LHCN-M2 (cell line): ENCODE measurements at places on chromosomes 13 and 19. TPM values are rescaled to one million over a fixed set of nuclear protein-coding genes. Genes with fewer than 3 reads are reported as not detected.

- DNase-seq = no peak
Observed at GRCh38 chr19:5968431-5969373, 9.2 kb downstream of the RANBP3 start.

- no peak for DNase-seq
Observed at GRCh38 chr13:97826421-97827012, 127.0 kb upstream of the IPO5 start.

DNA sequence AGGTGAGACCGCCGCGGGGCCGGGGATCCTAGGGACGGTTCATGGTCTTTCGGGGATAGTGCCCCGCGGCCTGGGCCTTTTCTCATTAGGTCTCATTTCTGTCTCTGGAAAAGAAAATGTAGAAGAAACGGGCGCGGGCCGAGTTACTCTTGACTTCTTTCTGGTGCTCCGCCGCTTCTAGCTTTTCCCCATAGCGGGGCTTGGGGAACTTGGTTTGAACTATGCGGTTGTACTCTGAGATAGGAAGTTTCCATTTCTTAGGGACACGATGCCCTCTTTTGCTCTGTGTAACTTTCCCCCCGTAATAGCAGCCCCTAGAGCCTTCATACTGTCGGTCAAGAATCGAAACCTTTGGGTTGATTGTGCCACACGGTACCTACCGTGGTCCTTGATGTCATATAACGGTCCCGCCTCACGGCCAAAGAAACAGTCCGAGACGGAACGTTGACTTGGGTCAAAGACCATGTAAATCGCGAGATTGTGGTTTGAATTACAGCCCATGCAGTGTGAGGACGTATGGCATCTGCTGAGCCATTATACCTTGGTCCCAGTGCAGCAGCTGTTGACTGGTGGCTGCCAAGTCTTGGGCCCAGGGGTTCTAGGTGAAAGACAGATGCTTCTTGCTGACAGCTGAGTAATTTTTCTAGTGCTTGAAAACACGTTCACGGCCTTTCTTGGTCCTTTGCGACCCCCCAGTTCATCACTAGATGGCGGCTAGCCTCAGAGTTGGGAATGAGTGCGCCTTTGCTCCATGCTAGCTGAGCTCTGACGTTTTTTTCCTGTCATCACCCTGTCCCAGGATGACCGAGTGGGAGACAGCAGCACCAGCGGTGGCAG lies 487 bp downstream of the RPS5 start:
- DNase-seq = peak; percentile 55

The CBY2 gene
- not detected in 2 replicates for total RNA-seq

- DNase-seq = peak; percentile 67
Observed at GRCh38 chr13:75129331-75129730, 352.6 kb downstream of the TBC1D4 start.

GRCh38 chr13:94254737-94255136 lies 224.7 kb downstream of the DCT start:
- DNase-seq = no peak

DNA sequence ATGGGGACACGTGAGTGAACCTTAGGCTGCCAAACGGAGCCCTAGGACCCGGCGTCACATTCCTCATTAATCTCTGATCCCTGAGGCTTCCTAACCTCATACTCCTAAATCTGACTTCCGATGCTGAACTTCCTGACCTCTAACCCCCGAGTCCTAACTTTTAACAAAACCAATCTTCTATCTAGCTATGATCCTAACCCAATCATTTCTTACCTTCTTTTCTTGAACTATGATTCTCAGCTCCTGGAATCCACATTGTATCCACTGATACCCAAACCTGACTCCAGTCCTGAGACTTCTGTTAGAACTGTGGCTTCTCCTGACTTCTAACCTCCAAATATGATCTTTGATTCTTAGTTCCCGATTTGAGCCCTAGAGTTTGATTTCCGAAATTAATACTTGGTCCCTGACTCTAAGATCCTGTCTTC lies 447 bp downstream of the NFKBIB start:
- no peak for DNase-seq

The GARIN5A gene
- 0.23 and 2.4 TPM in 2 replicates for total RNA-seq

The BTBD2 gene
- total RNA-seq = 69.4 and 76.1 TPM in 2 replicates

The KISS1R gene
- total RNA-seq = not detected in 2 replicates

DNA sequence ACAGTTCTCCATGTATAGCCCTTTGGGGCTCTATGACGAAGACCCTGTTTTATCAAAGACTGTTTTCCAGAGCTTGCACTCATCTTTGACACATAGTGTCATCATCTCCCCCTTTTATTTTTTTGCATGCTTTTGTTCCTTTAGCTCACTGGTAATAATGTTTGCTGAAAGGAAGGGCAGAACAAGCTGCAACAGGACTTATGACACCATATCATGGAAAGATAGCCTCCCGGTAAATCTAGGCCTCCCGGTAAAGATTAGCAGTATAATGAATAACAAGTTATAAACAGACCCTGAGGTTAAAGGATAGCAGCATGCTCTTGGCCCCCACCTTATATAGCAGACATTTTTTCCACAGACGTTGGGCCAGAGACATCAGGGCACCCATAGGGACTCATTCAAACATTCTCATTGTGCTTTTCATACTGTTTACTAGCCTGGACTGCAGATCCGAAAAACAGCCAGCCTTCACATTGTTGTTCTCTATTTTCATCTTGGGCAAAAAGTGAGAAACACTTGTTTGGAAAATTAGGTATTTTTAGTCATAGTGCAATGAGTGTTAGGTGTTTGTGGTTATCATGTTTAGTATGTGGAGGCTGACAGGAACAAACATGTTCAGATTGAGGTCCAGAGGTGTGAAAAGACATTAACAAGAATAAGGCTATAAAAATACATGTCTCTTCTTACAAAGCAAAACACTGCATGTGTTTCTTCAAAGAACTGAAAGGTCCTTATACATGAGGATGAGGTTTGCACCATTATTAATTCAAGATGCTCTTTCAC lies 136.9 kb upstream of the SPRY2 start:
- no peak for DNase-seq

- no peak for DNase-seq
Observed at GRCh38 chr19:8210421-8211101, 1.4 kb downstream of the CERS4 start.

The FOSB gene
- 0.32 and 0.34 TPM in 2 replicates for total RNA-seq

The ATP12A gene
- not detected in 2 replicates for total RNA-seq

The FUT3 gene
- not detected in 2 replicates for total RNA-seq

The TECR gene
- total RNA-seq = 59.6 and 79.7 TPM in 2 replicates

DNA sequence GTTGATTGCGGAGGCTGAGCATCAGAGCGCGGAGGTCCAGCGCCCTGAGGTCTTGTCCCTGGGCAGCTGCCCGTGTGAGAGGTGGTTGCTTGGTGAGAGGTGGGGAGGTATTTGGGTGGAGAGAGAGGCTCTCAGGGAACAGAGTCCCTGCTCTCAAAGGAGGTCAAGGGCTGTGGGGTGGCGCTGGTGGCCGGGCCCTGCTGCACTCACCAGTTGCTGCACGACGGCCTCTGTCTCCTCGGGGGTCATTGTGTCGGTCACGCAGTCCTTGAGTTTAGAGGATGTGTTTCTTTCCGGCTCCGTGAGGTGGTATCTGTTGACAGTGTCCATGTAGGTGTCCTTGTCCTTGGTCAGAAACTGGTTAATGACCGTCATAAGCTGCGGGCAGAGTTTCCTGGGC lies 95.5 kb downstream of the WTIP start:
- no peak for DNase-seq

- DNase-seq = no peak
Observed at GRCh38 chr13:33053397-33054066, 37.3 kb downstream of the KL start.

DNA sequence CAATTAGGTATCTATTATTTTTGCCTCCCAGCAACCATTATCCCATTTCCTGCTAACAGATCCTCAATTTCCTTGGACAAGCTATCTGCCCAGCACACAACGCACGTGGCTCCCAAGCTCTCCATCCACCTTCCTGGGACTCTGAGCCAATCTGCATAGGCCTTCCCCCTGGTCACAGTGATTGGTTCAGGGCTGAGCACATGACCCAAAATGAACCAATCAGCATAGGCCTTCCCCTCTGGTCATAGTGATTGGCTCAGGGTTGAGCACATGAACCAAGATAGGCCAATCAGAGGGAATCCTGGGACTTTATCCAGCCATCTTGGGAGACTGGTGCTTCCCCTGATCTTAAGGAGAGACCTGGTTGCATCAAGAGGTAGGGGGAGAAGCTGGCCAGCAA lies 5.8 kb downstream of the CPAMD8 start:
- DNase-seq = peak; percentile 7

DNA sequence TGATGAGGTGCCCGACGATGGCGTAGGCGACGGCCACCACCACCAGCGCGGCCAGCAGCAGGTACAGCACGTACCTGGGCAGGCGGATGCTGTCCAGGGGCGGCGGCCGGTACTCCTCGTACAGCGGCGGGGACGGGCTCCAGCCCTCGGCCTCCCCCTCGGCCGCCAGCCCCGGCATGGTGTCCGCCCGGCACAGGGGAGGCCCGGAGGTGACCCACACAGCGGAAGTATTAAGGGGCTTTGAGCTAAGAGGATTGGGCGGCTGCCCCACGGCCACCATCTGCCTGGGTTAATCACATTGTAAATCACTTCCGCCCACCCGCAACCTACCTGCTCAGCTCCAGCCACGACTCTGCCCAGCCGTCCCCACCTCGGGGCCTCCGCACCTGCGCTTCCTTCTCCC lies at the start of gene SMIM44:
Gene SMIM44 (minus strand): TSS at position 216 of the 403 bp plus-strand sequence. CDS start 38 bp downstream, at position 178.
- DNase-seq = no peak

The TEX29 gene
- total RNA-seq = not detected in 2 replicates

DNA sequence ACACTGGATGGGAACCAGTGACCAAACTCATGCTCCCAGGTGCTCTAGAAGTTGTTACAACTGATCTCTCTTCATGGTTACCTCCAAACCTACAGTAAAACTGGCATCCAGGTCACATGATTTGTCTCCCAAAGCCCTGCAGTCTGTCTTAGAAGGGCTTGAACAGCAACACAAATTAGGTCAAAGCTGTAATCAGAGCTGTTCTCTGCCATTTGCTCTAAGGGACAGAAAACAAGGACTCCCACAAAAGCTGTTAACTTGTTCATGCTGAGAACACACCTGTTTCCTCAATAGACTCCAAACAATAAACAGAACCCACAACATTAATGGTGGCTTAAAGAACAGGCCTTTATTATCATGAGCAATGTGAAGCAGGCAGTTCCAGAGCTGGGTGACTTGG lies 8.0 kb downstream of the ZNF671 start:
- DNase-seq = no peak

The DOCK9 gene
- 69.2 and 100 TPM in 2 replicates for total RNA-seq

DNA sequence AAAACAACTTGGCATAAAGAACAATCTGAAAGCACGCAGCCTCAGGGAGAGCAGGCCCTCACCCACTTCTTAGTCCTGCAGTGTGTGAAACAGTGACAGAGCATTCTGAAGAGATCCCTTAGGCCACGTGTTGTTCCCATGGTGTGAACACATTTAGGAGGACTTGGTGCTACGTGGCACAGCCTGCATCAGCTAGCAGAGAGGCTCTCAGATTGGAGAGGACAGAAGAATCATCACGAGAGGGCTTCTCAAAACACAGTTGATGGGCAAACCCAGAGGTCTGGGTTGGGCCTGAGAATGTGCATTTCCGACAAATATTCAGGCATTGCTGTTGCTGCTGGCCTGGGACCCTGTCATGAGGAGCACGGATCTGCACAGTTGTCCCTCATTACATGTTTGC lies 26.1 kb upstream of the TFDP1 start:
- DNase-seq = no peak

DNA sequence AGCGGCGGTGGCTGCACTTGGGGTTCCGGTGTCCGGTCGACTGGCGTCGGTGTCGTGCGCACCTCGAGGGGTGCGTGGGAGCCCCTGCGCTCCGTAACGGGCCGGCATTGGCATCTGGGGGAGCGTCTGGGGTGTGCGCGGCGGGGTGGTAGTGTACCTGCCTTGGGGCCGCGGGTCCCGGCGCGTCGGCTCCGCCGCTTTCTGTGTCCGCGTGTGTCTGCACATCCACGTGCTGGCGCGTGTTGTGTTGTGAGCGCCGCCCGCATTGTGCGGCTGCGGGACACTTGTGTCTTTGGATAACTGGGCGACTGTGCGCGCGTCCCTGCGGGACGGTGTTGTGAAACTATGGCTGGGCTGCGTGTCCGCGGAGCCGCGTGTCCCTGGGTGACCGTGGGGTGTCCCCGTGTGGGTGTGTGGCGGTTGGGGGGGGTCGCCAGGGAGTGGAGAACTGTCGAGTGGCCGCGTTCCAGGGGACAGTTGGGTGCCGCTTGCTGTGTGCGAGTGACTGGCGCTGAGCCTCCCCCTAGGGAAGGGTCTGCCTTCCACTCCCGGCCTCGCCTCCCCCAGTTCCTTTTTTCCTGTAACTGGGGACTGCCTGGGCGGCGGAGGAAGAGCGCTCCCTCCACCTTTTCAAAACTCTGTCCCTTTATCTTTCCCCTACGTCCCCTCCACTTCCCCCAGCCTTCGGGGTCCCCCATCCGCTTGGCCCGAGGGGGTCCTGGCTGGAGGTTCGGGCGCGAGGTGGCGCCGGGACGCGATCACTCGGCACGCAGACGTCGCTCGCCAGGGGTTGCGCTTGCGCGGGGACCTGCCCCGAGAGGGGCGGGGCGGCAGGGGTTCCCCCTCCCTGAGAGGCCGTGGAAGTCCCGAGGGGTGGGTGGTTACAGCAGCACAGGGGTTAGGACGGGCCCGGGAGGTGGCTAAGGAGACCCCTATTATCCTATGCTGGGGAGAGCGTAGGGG lies 5.7 kb upstream of the NFIC start:
- DNase-seq = no peak

- DNase-seq = no peak
Observed at GRCh38 chr13:28429685-28430290, 65.1 kb downstream of the FLT1 start.

- DNase-seq = no peak
Observed at GRCh38 chr13:112687836-112688559, 1.8 kb upstream of the ATP11A start.

The ZNF560 gene
- total RNA-seq = not detected in 2 replicates

GRCh38 chr19:2171349-2172145 lies 7.8 kb downstream of the DOT1L start:
- no peak for DNase-seq

GRCh38 chr13:97695684-97696083 lies 257.8 kb upstream of the IPO5 start:
- no peak for DNase-seq

- DNase-seq = no peak
Observed at GRCh38 chr19:41548954-41549688, 26.8 kb upstream of the CEACAM21 start.

GRCh38 chr19:43518051-43518450 lies 8.9 kb downstream of the ETHE1 start:
- DNase-seq = no peak

DNA sequence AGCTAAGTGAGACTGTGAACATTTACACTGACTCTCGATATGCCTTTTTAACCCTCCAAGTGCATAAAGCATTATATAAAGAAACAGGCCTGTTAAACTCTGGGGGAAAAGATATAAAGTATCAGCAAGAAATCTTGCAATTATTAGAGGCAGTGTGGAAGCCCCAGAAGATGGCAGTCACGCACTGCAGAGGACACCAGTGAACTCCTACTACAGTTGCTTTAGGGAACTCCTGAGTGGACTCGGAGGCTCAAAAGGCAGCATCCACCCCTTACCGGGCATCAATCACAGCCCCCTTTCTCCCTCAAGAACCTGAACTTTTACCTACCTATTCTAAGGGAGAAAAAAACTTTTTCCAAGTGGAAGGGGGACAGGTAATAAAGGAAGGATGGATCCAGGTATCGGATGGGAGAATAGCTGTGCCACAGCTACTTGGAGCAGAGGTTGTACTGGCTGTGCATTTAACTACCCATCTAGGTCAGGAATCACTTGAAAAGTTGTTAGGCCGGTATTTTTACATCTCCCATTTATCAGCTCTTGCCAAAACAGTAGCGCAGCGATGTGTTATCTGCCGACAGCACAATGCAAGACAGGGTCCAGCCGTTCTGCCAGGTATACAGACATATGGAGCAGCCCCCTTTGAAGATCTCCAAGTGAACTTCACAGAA lies 80.1 kb downstream of the ZNF486 start:
- peak; percentile 5 for DNase-seq
